ENCODE measurements at places on chromosomes 7 and 10. TPM values are rescaled to one million over a fixed set of nuclear protein-coding genes. Genes with fewer than 3 reads are reported as not detected.

Gene FAM25C
- 36.4 TPM for total RNA-seq

Gene TSPAN12
- total RNA-seq = 10.9 TPM

Gene EN2
- total RNA-seq = 0.07 TPM

Gene NUTM2E
- 1.3 TPM for total RNA-seq

Gene CCDC146
- 5.6 TPM for total RNA-seq

Gene TRIM74
- total RNA-seq = 0.33 TPM

Gene INA
- total RNA-seq = 9.2 TPM

Gene THSD7A
- total RNA-seq = 26.2 TPM

Gene FAM25A
- total RNA-seq = not detected

Gene DNAJC2
- total RNA-seq = 22.5 TPM

Gene MACROH2A2
- total RNA-seq = 72.4 TPM

Gene ST8SIA6
- total RNA-seq = not detected

Gene PAPSS2
- 11.4 TPM for total RNA-seq

Gene COBL
- 6.4 TPM for total RNA-seq
